ENCODE measurements at places on chromosomes 7 and 10. TPM values are rescaled to one million over a fixed set of nuclear protein-coding genes. Genes with fewer than 3 reads are reported as not detected.
A peak's percentile ranks its signal among the peaks of the same experiment; 100 is the strongest.

DNA sequence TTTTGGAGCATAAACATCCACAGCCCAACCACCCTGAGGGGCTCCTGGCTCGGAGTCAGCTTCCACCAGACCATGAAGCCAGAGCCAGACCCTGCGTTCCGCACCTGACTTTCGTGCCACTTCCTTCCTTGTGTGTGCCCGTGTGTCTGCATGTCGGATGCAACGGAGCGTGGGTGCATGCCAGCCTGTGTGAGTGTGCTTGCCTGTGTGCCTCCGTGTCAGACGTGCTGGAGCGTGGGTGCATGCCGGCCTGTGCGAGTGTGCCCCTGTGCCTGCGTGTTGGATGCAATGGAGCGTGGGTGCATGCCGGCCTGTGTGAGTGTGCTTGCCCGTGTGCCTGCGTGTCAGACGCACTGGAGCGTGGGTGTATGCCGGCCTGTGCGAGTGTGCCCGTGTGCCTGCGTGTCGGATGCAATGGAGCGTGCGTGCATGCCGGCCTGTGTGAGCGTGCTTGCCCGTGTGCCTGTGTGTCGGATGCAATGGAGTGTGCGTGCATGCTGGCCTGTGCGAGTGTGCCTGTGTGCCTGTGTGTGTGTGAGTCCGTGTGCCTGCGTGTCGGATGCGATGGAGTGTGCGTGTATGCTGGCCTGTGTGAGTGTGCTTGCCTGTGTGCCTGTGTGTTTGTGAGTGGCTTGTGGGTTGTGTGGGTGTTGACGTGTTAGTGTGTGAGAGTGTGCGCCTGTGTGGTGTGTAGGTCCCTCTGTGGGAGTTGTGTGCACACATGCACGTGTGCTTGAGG is 28.1 kb upstream of the KNDC1 start:
- H3K27me3 ChIP-seq = no peaks in the 10 kb centered on the region
- no peak overlapping the region for H3K27ac ChIP-seq
- H3K4me1 ChIP-seq = no peaks in the 10 kb centered on the region
- DNase-seq = no peak
- no peaks in the 10 kb centered on the region for H3K36me3 ChIP-seq

DNA sequence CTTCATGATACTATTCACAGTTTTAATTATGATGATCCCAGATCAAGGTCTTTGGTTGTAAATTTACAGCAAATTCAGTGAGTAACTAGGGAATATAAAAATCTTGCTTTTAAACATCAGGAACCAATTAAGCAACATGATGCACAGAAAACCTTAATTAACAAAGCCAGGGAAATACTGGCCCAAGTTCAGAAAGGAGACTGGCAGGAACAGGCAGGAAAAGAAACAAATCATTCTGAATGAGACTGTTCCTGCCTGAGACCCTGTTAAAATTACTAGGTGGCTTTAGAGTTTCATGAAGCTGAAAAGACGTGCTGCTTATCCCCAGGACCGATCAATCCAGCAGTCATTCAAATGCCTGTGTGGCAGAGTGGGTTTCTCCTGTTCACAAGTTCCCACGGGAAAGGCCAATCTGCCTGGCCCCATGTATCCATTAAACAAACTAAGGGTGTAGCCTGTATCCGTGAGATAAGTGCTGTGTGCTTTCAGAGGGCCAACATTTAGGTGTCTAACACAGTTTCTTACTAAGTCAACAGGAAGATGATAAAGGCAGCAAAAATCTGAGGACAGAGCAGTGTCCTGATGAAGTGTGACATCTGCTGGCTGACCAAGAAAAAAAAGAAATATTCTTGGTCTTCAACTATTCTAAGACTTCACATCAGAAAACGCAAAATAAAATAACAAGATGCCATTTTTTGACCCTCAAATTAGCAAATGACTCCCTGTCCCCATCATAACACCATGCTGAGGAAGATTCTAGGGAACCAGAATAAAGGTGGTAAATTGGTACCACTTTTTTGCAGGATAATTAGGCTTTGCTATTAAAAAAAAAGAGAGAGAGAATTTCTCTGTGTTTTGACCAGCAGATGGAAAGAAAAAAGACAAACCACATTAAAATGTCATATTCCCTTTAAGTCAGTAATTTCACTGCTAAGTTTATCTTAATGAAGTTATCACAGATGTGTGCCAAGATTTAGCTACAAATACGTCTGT is 34.2 kb downstream of the PUS7 start:
- H3K4me1 ChIP-seq = no peaks in the 10 kb centered on the region
- H3K27ac ChIP-seq = peak overlapping the region; percentile 23
- no peaks in the 10 kb centered on the region for H3K27me3 ChIP-seq
- no peaks in the 10 kb centered on the region for H3K36me3 ChIP-seq

DNA sequence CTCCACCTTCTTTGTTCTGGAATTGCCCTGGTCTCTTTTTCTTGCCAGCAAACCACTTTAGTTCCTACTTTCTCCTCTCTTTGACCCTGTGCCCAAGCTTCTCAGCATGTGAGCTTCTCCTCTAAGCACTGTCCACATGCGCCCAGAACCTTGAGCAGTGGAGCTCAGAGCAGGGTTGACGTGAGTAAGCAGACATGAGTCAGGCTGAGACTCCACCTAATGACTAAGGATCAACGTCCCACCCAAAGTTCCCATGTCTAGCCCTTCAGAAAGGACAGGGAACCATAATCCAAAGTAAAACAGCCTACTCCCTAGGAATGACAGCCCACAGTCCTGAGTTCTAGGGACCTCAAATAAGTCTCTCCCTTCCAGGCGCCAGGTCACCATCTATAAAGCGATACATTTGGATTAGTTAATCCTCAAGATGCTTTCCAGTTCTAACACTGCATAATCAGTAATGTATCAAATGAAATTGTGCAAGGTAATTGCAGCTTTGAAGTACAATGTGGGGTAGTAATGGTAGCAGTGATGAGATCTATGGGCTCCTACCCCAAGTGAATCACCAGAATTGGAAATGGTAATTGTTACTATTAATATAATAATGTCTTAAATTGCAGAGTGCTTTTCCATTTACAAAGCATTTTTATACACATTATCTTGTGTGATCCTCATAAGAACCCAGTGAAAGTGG is 44.5 kb downstream of the KCNMA1 start:
- H3K27ac ChIP-seq = peak overlapping the region; percentile 94
- no peak overlapping the region for H3K4me3 ChIP-seq
- no peaks in the 10 kb centered on the region for H3K36me3 ChIP-seq
- H3K4me1 ChIP-seq = peaks cover 64% of the 10 kb centered on the region
- peak; percentile 43 for DNase-seq
- H3K27me3 ChIP-seq = no peaks in the 10 kb centered on the region

GRCh38 chr10:59432207-59432900 is 70.0 kb upstream of the FAM13C start:
- no peaks in the 10 kb centered on the region for H3K36me3 ChIP-seq
- peaks cover 4% of the 10 kb centered on the region for H3K4me1 ChIP-seq
- no peak overlapping the region for H3K4me3 ChIP-seq
- H3K27me3 ChIP-seq = no peaks in the 10 kb centered on the region

DNA sequence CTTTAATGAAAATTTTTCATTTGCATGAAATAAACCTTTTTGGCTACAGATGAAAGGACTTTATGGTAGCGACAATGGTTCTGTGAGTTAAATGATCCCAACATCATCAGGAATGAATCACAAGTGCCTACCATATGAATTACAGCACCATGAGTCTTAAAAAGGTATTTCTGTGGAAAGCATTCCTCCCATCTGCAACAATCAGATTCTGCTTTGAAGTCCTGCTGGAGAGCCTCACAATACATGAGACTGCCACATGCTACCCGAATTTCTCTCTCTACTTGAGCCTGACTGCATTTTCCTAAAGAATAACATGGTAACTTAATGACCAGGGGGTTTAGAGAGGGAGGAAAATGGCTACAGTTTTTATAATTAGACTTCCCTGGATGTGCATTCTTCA is 190.3 kb downstream of the TWIST1 start:
- no peaks in the 10 kb centered on the region for H3K4me1 ChIP-seq
- H3K4me3 ChIP-seq = no peak overlapping the region
- H3K27ac ChIP-seq = no peak overlapping the region

- no peak overlapping the region for H3K4me3 ChIP-seq
- DNase-seq = no peak
- no peaks in the 10 kb centered on the region for H3K4me1 ChIP-seq
- no peak overlapping the region for H3K27ac ChIP-seq
- no peaks in the 10 kb centered on the region for H3K27me3 ChIP-seq
- no peaks in the 10 kb centered on the region for H3K36me3 ChIP-seq
Observed at GRCh38 chr10:97081621-97082235, 104.0 kb downstream of the SLIT1 start.

- H3K27ac ChIP-seq = no peak overlapping the region
- no peak for DNase-seq
- no peaks in the 10 kb centered on the region for H3K36me3 ChIP-seq
- no peaks in the 10 kb centered on the region for H3K4me1 ChIP-seq
- no peak overlapping the region for H3K4me3 ChIP-seq
- H3K27me3 ChIP-seq = no peaks in the 10 kb centered on the region
Observed at GRCh38 chr7:25009257-25009656, 29.3 kb upstream of the OSBPL3 start.

GRCh38 chr10:29344073-29344820 is 55.4 kb downstream of the LYZL1 start:
- DNase-seq = no peak
- H3K36me3 ChIP-seq = no peaks in the 10 kb centered on the region
- H3K27ac ChIP-seq = no peak overlapping the region
- H3K4me1 ChIP-seq = no peaks in the 10 kb centered on the region
- no peaks in the 10 kb centered on the region for H3K27me3 ChIP-seq

DNA sequence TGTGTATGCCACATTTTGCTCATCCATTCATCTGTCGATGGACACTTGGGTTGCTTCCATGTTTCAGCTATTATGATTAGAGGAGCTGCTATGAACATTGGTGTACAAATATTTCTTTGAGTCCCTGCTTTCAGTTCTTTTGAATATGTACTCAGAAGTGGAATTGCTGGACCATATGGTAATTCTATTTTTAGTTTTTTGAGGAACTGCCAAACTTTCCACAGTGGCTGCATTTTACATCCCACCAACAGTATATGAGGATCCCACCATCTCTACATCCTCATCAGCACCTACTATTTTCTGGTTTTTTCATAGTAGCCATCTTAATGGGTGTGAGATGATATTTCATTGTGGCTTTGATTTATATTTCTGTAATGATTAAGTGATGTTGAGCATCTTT is 44.7 kb upstream of the ZMIZ2 start:
- DNase-seq = no peak
- peaks cover 9% of the 10 kb centered on the region for H3K4me1 ChIP-seq
- H3K36me3 ChIP-seq = peaks cover 8% of the 10 kb centered on the region
- peak overlapping the region; percentile 92 for H3K27ac ChIP-seq
- H3K27me3 ChIP-seq = no peaks in the 10 kb centered on the region

GRCh38 chr7:92246360-92247101 is 757 bp downstream of the ANKIB1 start:
- H3K36me3 ChIP-seq = no peaks in the 10 kb centered on the region
- DNase-seq = no peak
- peak overlapping the region; percentile 82 for H3K4me3 ChIP-seq
- no peaks in the 10 kb centered on the region for H3K27me3 ChIP-seq
- H3K27ac ChIP-seq = peak overlapping the region; percentile 94

- H3K27ac ChIP-seq = no peak overlapping the region
- DNase-seq = no peak
- H3K27me3 ChIP-seq = peaks cover 10% of the 10 kb centered on the region
- H3K36me3 ChIP-seq = no peaks in the 10 kb centered on the region
- peak overlapping the region; percentile 16 for H3K4me3 ChIP-seq
Observed at GRCh38 chr10:26566525-26567350, 128.6 kb downstream of the APBB1IP start.

- H3K4me1 ChIP-seq = no peaks in the 10 kb centered on the region
- peaks cover 16% of the 10 kb centered on the region for H3K27me3 ChIP-seq
- H3K27ac ChIP-seq = no peak overlapping the region
- no peak overlapping the region for H3K4me3 ChIP-seq
- DNase-seq = no peak
Observed at GRCh38 chr7:45882465-45882810, 5.8 kb upstream of the IGFBP1 start.

VSTM4 gene
- 4.0 TPM for total RNA-seq

IL6 gene
- not detected for total RNA-seq

RHEB gene
- total RNA-seq = 93.2 TPM

FAM25G gene
- not detected for total RNA-seq

Measured in gastrocnemius medialis (tissue), 4 donors.